NCI-H1417 (cell line): ENCODE measurements at places on chromosomes 2 and 18.

DNA sequence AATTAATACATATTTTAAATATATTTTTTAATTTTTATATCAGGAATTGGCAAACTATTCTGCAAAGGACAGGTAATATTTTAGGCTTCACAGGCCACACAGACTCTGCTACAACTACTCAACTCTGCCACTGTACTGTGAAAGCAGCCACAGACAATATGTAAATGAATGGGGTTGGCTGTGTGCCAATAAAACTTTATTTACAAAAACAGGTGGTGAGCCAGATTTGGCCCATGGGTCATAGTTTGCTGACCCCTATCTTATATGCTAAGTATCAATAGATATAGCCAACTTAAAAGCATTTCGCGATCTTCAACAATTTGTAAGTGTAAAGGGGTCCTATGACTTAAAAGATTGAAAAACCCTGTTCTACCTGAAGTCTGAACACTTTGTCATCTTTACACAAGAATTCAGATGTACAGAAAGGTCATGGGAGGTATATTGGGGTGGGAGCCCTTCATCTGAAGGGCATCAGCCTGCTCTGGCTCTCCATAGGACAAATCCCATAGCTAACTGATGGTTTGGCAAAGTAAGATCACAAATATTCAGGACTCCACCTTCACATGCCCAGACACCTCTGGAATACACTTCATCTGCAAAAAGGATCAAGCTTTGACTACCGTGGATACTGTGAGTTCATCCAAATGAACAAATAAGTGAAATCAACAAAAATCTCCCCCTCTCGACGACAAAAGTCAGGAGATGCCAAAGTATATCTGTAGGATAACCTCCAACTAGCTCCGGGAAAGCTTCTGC, 65.9 kb downstream of the C1D start:
- no peak for DNase-seq

GRCh38 chr2:187057466-187057865, 208.5 kb upstream of the ZSWIM2 start:
- no peak for DNase-seq

DNA sequence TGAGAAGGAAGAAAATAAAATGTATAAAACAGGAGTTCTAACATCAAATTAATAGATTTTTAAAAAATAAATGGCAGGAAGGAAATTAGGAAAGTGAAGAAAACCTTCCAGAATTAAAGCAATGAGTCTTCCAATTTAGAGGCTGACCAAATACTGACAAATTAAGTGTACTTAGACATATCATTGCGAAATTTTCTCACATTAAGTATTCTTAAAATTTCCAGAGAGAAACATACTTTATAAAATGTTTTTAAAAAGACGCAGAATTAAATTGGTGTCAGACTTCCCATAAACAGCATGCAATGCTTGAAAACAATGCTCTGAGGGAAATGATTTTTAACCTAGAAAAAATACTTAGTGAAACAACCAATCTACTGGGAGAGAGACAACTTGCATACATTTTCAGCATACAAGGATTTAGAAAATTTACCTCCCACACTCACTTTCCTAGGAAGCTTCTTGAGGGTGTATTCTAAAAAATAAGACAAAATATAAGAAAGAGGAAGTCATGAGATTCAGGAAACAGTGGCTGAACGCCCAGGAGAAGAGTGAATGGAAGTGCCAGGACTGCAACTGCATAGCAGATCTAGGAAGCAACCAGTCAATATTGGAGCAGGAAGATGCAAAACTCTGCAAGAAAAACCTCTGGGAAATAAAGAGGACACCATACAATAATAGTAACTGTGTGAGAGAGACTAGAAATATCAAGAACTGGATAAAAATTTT, 339.9 kb downstream of the ADCYAP1 start:
- DNase-seq: no peak

DNA sequence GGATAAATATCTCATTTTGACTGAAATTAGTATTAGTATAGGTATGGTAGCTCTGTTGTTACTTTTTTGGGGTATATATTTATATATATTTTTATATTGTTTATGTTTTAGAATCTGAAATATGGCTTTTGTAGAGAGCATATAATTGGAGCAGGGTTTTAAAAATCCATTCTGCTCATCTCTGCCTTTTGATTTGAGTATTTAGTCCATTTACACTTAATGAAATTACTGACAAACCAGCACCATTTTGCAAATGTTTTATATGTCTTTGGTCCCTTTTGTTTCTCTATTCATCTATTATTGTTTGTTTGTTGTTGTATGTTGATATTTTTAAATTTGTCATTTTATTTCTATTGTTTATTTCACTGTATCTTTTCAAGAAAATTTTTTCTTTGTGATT, 30.7 kb downstream of the PTPN4 start:
- no peak for DNase-seq

DNA sequence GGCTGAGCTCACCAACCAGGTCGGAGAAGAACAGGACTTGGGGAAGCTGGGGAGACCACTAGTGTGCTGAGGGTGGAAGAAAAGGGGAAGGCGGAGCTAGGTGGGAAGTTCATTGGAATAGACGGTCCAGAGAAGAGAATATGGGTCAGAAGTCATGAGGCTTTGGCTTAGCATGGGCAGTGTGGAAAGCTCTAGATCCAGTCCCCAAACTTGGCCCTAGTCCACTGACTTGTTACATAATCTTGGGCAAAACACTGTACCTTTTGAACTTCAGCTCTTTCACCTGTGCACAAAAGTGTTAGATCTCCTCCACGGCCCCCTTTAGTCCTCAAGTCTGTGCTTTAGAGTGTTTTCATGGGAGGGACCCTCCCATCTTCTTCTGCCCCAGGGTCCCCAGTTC, 10.7 kb downstream of the GCKR start:
- DNase-seq: no peak

- DNase-seq: peak; percentile 17
Observed at GRCh38 chr18:74353169-74353775, 37.6 kb downstream of the C18orf63 start.

GRCh38 chr2:160015746-160016145, 46.7 kb downstream of the PLA2R1 start:
- DNase-seq: no peak

DNA sequence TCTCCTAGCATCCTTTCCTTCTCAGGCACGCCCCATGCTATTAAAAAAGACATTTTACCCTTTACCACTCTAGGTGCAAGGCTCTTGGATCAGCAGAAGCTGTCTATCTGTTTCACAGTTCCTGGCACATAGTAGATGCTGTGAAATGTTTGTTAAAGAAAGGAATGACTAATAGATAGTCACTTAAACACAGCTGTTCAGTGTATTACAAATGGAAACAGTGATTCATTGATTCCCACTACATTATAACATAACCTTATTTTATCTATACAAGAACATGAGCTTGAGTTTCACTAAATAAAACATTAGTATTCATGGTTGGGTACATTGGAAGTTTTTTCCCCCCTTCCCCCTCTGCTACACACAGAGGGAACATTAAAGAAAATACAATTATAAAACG, 142.1 kb downstream of the ASXL3 start:
- no peak for DNase-seq

DNA sequence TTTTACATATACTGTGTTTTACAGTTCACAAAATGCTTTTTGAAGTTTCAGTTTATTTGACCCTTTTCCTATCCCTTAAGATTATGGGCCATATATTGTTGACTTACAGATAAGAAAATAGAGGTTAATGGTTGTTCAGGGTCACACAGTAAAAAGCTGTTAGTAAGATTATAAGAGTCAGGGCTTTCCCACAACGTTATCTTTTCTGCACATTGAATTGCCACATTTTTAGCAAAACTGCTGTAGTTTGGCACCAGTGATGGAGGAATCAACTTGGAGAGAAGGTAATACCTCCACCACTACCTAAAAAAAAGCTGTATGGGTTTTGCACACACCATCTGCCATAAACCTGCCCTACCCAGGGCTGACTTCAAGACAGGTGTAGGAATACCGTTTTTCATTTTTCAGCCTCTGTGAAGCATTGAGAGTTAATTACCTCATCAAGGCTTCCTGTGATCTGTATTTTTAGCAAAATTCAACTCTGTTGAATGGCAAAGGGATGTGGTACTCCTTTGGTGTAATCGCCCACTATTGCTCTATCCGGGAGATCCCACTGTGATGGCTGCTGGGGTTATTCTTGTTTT, 5.0 kb downstream of the SOWAHC start:
- DNase-seq: no peak

- no peak for DNase-seq
Observed at GRCh38 chr18:54209471-54210180, 14.8 kb downstream of the MBD2 start.

DNA sequence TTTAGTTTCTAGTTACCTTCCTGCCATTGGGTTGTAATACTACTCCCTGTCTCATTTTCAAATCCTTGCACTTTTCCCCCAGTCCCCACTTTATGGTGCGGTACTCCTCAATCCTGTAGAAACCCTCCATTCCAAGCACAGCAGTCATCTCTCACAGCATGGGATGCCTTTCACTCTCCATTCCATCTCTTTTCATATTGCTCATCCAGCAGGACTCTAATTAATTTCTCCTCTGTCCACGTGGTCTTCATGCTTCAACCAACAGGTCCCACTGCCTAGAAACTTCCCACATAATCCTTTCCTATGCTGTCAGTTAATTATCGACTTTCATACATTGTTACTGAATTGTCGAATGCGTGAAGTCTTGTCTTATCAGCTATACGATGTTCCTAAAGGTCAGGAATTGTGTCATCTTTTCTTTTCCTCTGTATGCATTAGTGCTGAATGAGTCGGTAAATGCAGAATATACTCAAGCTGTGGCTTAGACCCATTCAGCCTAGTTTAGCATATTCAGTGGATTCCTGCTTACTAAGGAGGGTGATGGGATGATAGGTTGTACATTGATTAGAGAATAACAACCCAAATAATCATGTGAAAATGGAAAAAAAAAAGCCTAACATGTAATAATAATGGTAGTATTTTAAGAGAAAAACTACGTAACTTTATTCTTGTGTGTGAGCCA, 89.7 kb downstream of the CRIM1 start:
- DNase-seq: no peak

- DNase-seq: no peak
Observed at GRCh38 chr2:173149491-173149890, 73.8 kb downstream of the MAP3K20 start.

- no peak for DNase-seq
Observed at GRCh38 chr2:113406114-113406513, 31.4 kb upstream of the ZNG1B start.

GRCh38 chr2:10332402-10333246, 29.9 kb downstream of the HPCAL1 start:
- DNase-seq: no peak

- DNase-seq: no peak
Observed at GRCh38 chr18:26424428-26425147, 123.8 kb downstream of the KCTD1 start.

GRCh38 chr2:422676-423435, 135.0 kb upstream of the ALKAL2 start:
- DNase-seq: no peak

DNA sequence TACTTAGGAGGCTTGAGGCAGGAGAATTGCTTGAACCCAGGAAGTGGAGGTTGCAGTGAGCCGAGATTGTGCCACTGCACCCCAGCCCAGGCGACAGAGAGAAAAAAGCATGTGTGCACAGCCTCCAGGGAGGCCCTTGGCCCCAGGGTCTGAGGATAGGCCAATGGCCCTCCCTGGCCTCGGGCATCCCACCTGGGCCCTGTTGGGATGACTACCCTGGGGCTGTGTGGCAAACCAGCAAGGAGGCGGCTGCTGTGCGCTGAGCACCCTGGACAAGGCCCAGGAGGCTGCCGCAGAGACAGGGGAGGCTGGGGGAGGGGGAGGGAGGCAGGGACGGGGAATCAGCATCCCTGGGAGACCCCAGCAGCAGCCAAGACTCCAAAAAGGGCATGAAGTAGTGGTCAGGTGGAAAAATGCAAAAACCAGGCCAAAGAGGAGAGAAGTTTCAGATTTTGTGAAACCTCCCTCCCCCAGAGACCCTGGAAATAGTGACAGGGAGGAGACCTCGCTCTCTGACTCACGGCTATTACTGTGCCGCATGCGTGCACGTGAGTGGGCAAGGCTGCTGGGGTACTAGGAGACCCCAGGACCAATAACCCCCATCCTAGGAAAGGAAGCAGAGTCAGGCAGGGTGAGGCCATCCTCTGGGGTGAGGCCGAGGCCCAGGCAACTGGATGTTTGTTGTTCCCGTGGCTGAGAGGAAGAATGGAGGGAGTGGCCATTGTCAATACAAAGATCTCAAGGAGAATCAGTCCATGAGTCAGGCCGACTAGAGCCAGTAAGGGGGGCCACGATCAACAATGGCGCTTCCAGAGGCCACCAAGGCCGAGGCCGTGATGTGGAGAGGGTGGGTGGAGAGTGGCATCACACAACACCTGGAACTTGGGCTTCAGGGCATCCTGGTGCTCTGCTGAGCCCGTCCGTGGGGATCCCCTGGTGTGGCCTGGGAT, 16.0 kb upstream of the B3GNT7 start:
- no peak for DNase-seq

DNA sequence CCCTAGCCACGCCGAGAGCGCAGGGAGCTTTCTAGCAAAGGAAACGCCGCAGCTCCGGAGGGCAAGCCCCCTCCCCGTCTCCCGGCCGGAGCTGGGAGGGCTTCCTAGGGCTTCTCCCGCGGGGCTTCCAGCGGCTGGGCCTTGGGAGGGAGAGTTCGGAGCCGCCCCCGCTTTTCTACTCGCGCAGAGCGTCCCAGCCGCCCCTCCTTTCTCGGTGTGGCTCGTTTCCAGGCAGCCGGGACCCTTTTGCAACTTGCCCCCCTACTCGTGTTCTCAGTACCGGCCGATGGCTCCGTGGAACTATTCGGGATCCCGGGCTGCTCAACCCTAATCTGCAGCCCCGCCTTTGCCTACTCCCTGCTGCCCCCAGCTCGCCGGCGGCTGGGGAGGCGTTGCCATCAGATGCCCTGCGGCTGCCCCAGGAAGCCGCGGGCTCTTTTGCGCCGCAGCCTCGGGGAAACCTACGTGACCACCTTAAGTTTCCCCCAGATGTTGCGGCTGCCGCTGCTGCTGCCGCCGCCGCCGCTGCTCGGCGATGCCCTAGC, 1.5 kb upstream of the NR4A2 start:
- DNase-seq: peak; percentile 22

DNA sequence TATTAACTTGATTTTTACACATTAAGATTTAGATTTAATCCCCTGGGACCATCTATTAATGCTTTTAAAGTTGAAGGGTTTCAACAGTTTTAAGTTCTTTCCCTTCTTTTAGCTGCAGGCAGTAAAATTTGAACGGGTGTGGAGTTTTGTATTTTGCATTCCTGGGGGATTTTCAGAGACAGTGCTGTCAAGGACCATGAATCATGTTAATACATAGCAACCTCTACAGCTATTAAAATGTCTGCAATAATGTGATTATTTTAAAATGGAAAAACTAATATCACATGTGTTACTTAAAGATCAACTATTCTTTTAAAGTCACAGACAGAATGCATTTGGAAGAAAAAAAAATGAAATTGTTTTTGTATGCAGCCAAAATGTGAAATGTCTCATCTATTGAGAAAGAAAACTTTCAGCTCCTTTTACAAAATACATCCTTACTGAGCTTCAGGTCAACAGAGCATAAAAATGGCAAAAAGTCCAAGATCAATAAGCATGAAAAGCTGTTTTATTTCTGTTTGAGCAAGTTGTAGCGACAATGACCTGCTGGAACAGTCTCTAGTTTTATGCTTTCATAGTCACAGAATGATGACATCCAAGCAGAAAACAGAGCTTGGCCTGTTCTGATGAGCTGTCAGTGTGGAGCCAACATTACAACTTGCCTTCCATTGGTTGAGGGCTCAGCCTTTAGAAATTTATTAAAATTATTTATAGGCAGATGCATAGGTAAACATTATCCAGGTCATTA, 21.6 kb upstream of the ZNF521 start:
- DNase-seq: no peak
